Stimulated activated CD4-positive, alpha-beta T cell treated with anti-CD3 and anti-CD28 coated beads, Interleukin-1b, Interleukin-23, amount 100 ng/mL, for 1 hour (primary cell): ENCODE measurements at places on chromosomes 16 and 17.
A peak's percentile ranks its signal among the peaks of the same experiment; 100 is the strongest.

GRCh38 chr17:50783193-50783660 lies 15.9 kb upstream of the ANKRD40CL start:
- peak; percentile 36 for DNase-seq

DNA sequence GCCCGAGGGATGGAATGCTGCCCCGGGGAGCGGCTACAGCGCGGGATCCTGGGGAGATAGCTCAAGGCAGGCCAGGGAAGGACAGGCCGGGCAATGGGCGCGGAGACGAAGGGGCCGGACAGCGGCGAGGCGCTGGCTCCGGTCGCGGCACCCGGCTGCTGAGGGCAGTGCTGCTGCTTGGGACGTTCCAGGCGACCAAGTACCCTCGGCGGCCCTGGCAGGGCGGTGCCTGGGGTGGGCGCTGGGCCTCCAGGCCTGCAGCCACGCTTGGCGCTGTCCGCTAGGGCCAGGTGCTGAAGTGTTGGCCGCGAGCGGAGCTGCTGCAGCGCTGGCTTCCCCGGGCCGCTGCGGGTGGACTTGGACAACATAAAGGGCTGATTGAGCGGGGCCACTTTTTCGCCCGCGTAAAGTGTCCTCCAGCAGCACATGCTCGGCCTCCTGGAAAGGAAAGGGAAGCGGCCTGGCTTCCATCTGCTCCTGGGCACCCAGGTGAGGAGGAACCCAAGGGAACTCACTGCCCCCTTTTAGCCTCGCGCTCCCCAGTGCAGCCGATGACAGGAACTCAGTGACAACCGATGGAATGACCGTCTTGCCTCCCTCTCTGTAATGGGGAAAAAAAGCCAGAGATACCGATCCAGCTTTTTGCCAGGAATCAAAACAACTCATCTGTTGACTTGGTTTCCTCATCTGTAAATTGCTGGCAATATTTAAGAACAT lies 23.7 kb downstream of the CLEC3A start:
- DNase-seq, result no peak

GRCh38 chr17:20116683-20117309 lies 107.6 kb downstream of the SPECC1 start:
- peak; percentile 7 for DNase-seq

DNA sequence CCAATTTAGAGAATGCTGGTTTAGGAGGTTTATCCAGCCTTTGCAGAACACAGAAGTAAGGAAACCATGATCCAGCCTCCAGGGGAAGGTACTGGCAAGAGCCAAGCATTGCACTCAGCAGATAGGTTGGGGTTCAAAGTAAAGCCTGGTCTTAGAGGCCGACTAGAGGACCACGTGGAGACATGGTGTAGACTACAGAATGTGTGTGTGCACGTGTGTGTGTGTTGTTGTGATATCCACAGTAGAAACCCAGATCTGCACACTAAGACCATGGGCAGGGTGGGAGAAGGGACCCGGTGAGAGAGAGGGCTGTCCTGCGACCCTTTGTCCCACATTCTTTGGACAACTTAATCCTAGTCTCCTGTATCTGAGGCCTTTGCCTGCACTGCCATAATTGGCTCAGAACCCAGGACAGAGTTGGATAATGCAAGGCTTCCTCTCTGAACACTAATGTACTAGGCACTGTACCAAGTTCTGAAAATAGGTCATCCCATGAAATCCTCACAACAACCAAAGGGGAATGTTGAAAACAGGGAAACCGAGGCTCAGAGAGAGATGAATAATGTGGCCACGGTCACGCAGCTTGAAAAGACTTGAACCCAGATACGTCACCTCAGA lies 325.1 kb upstream of the HSBP1 start:
- DNase-seq, result no peak

GRCh38 chr16:56667581-56668571 lies at the start of gene MT1G:
Gene MT1G, minus strand, starts transcription at chr16:56668065. Its CDS starts 72 bp downstream, at chr16:56667993.
- DNase-seq, result no peak

GRCh38 chr17:50863221-50863843 lies 2.8 kb downstream of the TOB1 start:
- no peak for DNase-seq

GRCh38 chr16:70746708-70747424 lies 54.1 kb downstream of the VAC14 start:
- no peak for DNase-seq

- no peak for DNase-seq
Measured at GRCh38 chr16:71796501-71797097, 12.0 kb downstream of the AP1G1 start.

DNA sequence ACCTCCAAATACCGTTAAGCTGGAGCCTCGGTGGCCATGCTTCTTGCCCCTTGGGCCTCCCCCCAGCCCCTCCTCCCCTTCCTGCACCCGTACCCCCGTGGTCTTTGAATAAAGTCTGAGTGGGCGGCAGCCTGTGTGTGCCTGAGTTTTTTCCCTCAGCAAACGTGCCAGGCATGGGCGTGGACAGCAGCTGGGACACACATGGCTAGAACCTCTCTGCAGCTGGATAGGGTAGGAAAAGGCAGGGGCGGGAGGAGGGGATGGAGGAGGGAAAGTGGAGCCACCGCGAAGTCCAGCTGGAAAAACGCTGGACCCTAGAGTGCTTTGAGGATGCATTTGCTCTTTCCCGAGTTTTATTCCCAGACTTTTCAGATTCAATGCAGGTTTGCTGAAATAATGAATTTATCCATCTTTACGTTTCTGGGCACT lies 928 bp downstream of the HBA1 start:
- no peak for DNase-seq

DNA sequence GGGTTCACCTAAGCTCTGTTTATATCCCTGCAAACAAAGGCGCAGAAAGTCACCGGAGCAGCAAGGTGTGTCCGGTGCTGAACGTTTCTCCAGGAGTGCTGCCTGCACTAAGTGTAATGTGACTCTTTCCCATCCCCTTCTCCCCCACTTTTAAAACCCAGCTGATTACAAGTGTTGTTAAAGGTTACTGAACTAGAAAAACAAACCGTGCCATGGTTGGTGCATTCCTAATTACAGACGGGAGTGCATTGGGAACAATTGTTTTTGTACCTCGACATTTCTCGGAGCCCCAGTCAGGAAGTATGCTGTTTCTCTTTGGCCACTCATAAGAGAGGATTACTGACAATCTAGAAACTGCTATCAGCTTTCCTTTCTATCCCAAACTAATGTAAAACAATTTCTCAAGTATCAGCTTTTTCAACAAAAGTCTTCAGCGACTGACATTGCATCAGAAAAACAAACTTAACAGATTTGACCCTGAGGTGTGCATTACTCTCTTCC lies 441.0 kb upstream of the SALL1 start:
- no peak for DNase-seq

DNA sequence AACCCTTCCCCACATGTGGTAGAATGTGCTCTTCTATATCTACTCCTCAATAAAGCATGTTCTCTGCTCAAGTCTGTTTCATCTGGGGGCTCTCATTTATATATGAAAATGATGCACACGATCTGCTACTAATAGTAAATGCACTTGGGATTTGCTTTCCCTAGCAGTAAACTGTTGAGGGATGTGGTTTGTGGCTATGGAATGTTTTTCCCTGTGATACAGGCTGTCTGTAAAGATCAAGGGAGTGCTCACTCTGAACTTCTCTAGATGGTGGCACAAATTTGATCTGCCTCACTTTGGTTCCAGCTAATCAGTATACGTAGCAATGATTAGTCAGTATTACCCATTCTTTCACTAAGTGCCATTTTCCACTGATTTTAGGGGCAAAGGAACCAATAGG lies 18.8 kb downstream of the TAC4 start:
- DNase-seq, result no peak

GRCh38 chr16:23523321-23523720 lies 13.0 kb upstream of the GGA2 start:
- DNase-seq, result no peak
